ENCODE measurements at places on chromosomes 11 and 22.
A peak's percentile ranks its signal among the peaks of the same experiment; 100 is the strongest.

DNA sequence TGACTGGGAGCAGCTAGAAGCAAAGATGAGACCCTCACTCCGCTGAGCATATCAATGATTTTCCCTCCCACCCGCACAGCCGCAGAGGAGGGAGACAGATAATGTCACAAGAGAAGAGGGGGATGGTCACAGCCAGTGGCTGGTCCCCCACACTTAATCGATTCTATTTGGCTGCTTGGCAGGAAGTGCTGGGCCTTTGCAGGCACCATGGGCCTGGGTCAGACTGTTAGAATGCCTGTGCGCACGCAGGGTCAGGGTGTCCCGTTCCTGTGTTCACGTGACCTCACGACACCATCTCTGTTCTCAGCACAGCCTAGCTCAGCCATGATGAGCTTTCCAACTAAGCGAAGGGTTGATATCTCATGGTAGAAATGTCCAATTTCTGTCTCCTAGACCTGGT is 107.0 kb downstream of the MYO18B start:
- DNase-seq = no peak
- H3K4me1 ChIP-seq = no peaks in the 10 kb centered on the region
- no peak overlapping the region for H3K4me3 ChIP-seq
- no peaks in the 10 kb centered on the region for H3K36me3 ChIP-seq

- peak overlapping the region; percentile 5 for H3K4me3 ChIP-seq
- peaks cover 18% of the 10 kb centered on the region for H3K27me3 ChIP-seq
- H3K36me3 ChIP-seq = no peaks in the 10 kb centered on the region
- no peak overlapping the region for H3K27ac ChIP-seq
Measured at GRCh38 chr22:22195265-22196017, 49.1 kb upstream of the VPREB1 start.

DNA sequence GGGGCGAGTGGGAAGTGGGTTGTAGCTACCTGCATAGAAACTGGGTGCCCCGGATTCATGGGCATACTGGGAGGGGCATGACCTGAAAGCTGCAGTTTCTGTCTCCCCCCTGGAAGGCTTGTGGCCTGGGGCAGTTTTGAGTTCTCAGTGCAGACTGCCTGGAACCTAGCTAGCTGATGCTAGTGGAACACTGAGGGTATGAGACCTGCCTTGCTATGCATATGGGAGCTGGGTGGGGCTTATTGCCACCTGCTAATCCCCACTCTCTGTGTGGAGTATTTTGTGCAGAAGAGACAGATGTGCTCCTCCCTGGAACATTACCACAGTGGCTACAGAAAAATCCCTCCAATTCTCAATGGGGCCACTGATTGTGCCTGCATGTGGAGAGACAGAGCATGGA is 11.7 kb upstream of the OR56B4 start:
- H3K27ac ChIP-seq = no peak overlapping the region
- no peak overlapping the region for H3K4me3 ChIP-seq
- no peaks in the 10 kb centered on the region for H3K36me3 ChIP-seq
- DNase-seq = no peak
- H3K27me3 ChIP-seq = no peaks in the 10 kb centered on the region
- H3K4me1 ChIP-seq = no peaks in the 10 kb centered on the region

DNA sequence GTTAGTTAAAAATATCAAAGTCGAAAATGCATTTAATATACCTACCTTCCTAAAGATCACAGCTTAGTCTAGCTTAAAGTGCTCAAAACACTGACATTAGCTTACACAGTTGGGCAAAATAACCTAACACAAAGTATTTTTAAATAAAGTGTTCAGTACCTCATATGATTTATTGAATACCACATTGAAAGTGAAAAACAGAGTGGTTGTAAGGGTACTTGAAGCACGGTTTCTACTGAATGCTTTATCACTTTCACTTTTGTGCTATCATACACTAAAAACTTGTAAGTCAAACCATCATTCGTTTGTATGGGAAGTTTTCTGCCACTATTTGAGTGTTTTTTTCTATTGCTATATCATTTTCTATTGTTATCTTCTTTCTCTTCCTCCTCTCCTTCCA is 36.6 kb downstream of the ZBTB44 start:
- H3K4me3 ChIP-seq = no peak overlapping the region
- no peaks in the 10 kb centered on the region for H3K27me3 ChIP-seq
- no peaks in the 10 kb centered on the region for H3K4me1 ChIP-seq
- H3K27ac ChIP-seq = no peak overlapping the region

DNA sequence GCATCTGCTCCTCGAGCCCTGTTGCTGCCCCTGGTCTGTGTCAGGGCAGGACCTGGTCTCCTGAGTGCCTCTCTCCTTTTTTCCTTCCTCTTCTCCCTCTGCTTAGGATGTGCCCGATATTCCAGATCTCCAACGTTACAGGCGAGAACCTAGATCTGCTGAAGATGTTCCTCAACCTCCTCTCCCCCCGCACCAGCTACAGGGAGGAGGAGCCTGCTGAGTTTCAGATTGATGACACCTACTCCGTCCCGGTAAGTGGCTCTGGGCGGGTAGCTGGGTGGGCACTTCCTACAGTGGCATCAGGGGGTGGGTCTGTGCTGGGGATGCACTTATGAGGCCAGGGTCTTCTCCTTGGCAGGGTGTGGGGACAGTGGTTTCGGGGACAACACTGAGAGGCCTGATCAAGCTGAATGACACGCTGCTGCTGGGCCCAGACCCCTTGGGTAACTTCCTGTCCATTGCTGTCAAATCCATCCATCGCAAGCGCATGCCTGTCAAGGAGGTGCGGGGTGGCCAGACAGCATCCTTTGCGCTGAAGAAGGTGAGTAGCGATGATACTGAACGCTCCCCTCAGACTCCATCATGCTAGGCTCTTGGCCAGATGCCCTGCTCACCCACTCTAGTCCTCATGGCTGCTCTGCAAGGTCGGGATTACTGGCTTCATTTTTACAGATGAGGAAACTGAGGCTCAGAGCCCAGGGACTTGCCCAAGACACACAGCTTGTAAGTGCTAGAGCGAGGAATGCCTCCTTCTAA is 20.3 kb downstream of the GTPBP1 start:
- peaks cover 10% of the 10 kb centered on the region for H3K4me1 ChIP-seq

- H3K4me3 ChIP-seq = no peak overlapping the region
- no peak for DNase-seq
- H3K27ac ChIP-seq = no peak overlapping the region
- no peaks in the 10 kb centered on the region for H3K36me3 ChIP-seq
Measured at GRCh38 chr22:44586999-44587736, 89.1 kb upstream of the RTL6 start.

- H3K4me3 ChIP-seq = no peak overlapping the region
- no peak for DNase-seq
- no peak overlapping the region for H3K27ac ChIP-seq
- peaks cover 9% of the 10 kb centered on the region for H3K4me1 ChIP-seq
- H3K36me3 ChIP-seq = no peaks in the 10 kb centered on the region
Measured at GRCh38 chr22:21564411-21564810, 3.1 kb upstream of the UBE2L3 start.

GRCh38 chr11:69635195-69635594 is 5.8 kb upstream of the CCND1 start:
- H3K27me3 ChIP-seq = no peaks in the 10 kb centered on the region
- H3K4me3 ChIP-seq = no peak overlapping the region
- DNase-seq = no peak
- no peak overlapping the region for H3K27ac ChIP-seq
- peaks cover 36% of the 10 kb centered on the region for H3K4me1 ChIP-seq

- peaks cover 22% of the 10 kb centered on the region for H3K4me1 ChIP-seq
- H3K27ac ChIP-seq = no peak overlapping the region
- no peaks in the 10 kb centered on the region for H3K27me3 ChIP-seq
- no peak overlapping the region for H3K4me3 ChIP-seq
- no peaks in the 10 kb centered on the region for H3K36me3 ChIP-seq
Measured at GRCh38 chr11:96127596-96127959, 203.7 kb upstream of the MTMR2 start.

DNA sequence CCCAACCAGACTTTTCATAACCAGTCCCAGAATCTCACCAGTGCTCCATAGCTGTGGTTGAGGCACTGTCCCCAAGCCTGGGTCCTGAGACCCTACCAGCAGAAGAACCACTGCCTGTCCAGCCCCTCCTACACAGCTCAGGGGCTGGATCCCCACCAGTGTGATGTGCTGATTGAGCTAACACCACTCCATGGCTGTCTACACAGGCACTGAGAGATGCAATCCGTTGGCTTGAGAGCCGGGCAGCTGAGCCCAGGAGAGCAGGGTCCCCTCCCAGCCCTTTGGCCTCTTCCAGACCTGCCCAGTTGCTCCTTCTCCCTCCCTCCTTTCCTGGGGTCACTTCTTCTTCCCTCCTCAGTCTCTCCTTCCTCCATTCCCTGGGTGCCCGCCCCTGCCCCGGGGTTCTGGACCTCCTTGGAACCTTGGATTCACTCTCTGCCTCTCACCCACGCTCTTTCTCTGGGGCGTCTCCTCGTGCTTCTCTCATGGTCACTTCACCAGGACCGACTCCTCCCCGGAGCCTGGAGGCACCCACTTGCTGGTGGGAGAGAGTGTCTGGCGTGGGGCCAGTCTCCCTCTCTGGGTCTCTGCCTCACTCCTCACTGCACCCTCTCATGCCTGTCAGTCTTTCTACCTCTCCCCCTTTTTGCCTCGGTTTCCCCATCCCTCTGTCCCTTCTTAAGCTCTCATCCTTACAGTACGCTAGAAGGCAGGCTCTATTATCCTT is 706 bp upstream of the SCYL1 start:
- no peak for DNase-seq
- no peaks in the 10 kb centered on the region for H3K27me3 ChIP-seq
- H3K4me3 ChIP-seq = peak overlapping the region; percentile 38
- peak overlapping the region; percentile 89 for H3K27ac ChIP-seq
- H3K4me1 ChIP-seq = no peaks in the 10 kb centered on the region
- no peaks in the 10 kb centered on the region for H3K36me3 ChIP-seq

- DNase-seq = no peak
- H3K4me3 ChIP-seq = no peak overlapping the region
- no peaks in the 10 kb centered on the region for H3K27me3 ChIP-seq
- no peaks in the 10 kb centered on the region for H3K4me1 ChIP-seq
- no peak overlapping the region for H3K27ac ChIP-seq
Measured at GRCh38 chr11:112523477-112523876, 262.8 kb upstream of the PLET1 start.

- no peaks in the 10 kb centered on the region for H3K4me1 ChIP-seq
- H3K36me3 ChIP-seq = no peaks in the 10 kb centered on the region
- H3K27ac ChIP-seq = peak within 1 kb of the TSS; percentile 93
- H3K4me3 ChIP-seq = peak within 1 kb of the TSS; percentile 95
- DNase-seq = peak; percentile 80
- H3K27me3 ChIP-seq = no peaks in the 10 kb centered on the region
Measured at GRCh38 chr22:46250035-46250782, at the start of gene CDPF1. Gene CDPF1 (minus strand): TSS chr22:46250293. CDS start chr22:46248284, 2,009 bp downstream.

DNA sequence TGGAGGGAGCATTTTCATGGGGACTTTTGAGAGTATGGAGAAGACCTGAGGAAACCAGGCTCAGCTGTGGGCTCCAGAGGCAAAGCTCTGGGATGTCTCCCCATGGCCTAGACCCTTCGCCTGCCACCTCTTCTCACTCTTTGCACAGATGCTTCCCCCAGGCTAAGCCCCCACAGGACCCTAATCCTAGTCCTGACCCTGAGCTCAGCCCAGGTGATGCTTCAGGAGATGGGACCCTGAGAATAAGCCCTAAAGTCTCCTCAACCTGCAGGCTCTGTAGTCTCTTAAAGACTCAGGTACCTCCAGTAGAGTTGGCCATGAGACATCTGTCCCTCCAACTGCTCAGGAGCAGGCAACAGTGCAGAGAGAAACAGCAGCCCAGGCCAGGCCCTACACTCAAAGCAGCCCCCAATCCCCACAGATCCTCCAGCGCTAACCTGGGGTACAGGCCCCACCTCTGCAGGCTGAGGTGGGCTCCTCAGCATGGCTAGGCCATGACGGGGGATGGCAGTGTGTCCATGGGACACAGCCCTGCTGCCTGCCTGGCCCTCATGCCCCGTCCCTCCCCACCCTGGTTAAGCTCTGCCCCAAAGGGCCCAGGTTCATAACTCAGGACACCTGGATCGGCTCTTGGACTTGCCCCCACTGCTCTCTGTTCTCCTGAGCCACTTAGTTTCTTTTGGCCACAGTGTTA is 39.4 kb downstream of the GGTLC2 start:
- H3K27ac ChIP-seq = no peak overlapping the region
- H3K27me3 ChIP-seq = no peaks in the 10 kb centered on the region
- H3K4me3 ChIP-seq = no peak overlapping the region
- no peaks in the 10 kb centered on the region for H3K4me1 ChIP-seq
- DNase-seq = no peak

DNA sequence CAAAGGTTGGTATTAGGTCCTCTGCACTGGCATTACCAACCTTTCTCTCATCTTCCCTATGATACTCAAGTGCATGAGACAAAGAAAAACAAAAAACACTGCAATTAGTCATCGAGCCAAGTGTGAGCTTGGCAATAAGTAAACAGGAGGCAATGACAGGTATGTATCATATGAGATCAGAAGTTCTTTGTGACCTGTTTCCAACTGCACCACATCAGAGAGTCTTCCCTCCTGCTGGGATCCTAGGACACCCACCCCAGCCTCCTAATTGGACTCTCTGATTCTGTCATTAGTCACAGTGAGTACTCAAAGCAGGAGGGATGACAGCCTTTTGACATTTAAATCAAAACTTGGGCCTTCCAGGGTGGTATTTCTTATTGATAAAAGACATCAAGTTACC is 7.8 kb upstream of the JAML start:
- no peaks in the 10 kb centered on the region for H3K4me1 ChIP-seq
- H3K36me3 ChIP-seq = no peaks in the 10 kb centered on the region
- H3K27ac ChIP-seq = no peak overlapping the region
- H3K4me3 ChIP-seq = no peak overlapping the region
- H3K27me3 ChIP-seq = peaks cover 8% of the 10 kb centered on the region

DNA sequence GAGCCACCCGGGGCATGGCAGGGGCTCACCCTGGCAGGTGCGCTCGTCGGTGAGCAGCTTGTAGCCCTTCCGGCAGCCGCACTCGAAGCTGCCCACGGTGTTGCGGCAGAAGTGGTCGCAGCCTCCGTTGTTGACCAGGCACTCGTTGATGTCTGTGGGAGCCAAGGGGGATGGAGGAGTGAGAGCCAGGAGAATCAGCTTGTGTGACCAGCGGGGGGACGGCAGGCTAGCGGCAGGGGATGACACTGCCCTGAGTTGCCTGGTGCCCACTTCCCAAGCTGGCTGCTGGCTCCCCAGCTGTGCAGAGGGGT is 44.7 kb upstream of the TTLL12 start:
- H3K27me3 ChIP-seq = peaks cover 7% of the 10 kb centered on the region
- no peak overlapping the region for H3K4me3 ChIP-seq
- no peak for DNase-seq
- H3K27ac ChIP-seq = no peak overlapping the region
- no peaks in the 10 kb centered on the region for H3K36me3 ChIP-seq
- no peaks in the 10 kb centered on the region for H3K4me1 ChIP-seq

Data from tibial nerve (tissue), 4 donors.